T-helper 17 cell (primary cell): ENCODE measurements at places on chromosomes 3 and 15. TPM values are rescaled to one million over a fixed set of nuclear protein-coding genes. Genes with fewer than 3 reads are reported as not detected.

- DNase-seq, result no peak
Observed at GRCh38 chr3:12577379-12577778, 20.5 kb downstream of the MKRN2 start.

The MME gene
- 0.45 TPM for total RNA-seq

- DNase-seq, result no peak
Observed at GRCh38 chr3:28752290-28752689, 403.7 kb upstream of the AZI2 start.

- no peak for DNase-seq
Observed at GRCh38 chr15:99818872-99819271, 85.6 kb upstream of the LYSMD4 start.

The HERC2 gene
- total RNA-seq, result 39.1 TPM
